ENCODE measurements at places on chromosomes 11 and 22.

DNA sequence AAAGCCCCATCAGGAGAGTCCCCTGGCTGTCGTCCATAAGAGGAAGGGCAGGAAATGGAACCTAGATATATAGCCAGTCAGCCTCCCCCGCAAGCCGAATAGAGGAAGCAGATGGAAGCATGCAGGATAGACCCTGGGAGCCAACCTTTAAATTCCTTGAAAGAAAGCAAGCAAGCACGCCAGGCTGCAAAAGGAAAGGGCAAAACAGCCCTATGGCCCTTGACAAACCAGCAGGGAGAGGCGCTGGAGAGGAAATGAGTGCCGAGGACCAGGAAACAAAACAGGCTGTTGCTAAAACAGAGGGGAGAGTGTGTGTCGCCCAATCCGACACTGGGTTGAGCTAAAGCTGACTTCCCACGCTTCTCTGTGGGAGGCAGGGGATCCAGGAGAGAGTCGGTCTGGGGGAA, 203.5 kb upstream of the MTNR1B start:
- DNase-seq: no peak

DNA sequence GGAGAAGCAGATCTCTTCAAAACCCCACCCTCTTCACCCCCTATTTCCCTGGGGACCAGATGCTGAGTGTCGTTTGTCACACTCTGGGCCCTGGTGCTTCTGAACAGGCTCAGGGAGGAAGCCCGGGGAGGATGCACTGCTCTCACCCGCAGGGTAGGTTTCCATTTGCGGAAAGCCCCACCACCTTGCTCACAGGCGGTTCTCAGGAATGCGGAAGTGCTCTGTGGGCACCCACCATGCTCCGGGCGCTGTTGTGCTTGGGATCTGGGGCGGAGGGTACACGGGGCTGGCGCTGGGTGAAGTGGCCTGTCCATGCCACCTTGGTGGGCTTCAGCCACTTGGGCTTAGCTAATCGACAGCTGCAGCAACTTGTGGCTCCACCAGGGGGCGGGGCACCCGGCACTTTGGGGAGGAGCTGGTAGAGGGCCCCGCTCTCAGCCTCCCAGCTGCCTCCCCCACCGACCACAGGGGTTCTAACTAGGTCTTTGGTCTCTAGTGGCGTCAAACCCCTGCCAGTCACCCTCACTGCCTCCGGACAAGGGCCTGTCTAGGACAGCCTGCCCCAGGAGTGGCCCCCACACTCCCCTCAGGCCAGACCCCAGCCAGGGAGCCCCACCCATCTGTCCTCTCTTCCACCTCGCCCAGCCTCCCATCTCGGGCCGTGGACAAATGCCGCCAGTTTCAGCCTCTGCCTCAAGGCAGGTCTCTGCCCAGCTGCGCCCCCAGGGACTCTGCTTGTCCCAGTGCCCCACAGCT, 7.4 kb downstream of the NDUFV1 start:
- DNase-seq: peak; percentile 49

GRCh38 chr22:32951076-32951806, 106.9 kb downstream of the SYN3 start:
- DNase-seq: no peak

DNA sequence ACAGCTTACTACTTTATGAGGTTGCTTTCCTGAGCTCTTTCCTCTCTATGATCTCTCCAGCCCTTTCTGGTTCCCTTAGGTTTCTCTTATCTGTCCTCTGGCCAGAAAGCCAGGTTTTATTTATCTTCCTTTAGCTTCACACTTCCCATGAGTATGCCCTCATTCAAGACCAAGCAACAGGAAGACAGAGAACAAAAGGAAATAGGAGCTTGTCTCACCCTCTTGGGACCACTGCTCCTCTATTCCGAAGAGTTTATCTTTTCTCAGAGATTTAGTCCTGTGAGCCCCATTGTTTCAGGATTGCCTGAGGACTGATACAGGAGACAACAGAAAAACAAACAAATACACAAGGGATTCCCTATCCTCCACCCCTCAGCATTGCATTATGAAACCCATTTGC, 62.4 kb upstream of the CCDC179 start:
- no peak for DNase-seq

DNA sequence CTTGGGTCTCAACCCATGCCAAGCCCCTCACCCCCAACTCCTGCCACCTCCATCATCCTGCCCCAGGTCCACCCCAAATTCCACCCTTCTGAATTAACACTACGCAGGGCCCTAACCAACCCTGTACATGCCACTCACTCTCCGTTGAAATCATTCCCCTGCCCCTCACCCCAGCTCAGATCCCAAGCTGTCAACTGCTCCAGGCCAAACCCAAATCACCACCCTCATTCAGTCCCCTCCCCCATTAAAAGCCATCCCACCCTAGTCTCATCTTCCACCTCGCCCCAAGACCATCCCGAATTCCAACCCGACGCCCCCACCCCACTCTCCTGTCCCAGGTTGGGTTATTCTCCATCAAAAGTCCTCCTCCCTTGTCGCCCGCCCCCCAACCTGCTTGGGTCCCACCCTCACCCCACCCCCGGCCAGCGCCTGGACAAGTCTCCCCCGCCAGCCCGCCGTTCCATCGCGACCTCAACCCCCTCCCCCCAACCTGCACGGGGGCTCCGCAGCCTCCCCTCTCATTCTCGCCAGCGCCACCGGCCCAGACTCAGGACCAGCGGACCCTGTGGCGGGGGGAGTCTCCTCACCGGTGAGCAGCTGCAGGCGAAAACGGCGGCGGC, 466 bp downstream of the FAM168A start:
- DNase-seq: no peak

GRCh38 chr11:1225386-1226225, 2.7 kb downstream of the MUC5B start:
- peak; percentile 60 for DNase-seq

DNA sequence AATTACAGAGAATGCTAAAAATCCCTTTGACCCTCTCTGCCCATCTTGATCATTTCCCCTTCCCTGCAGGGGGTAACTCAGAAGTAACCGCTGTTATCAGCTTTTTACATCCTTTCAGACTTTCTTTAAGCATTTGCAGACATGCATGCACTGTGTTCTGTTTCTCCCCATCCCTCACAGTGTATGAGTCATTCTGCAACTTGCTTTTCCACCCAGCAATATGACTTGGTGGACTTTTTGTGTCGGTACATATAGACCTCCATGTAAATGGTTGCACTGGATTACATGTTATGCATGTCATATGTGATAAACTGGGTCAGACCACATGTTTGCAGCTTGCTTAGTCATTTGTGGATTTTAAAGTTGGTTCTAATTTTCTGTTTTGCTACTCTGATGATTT, 87.7 kb upstream of the NECTIN1 start:
- no peak for DNase-seq

- no peak for DNase-seq
These were observed 16.4 kb upstream of the IL2RB start for GRCh38 chr22:37165940-37166674.

DNA sequence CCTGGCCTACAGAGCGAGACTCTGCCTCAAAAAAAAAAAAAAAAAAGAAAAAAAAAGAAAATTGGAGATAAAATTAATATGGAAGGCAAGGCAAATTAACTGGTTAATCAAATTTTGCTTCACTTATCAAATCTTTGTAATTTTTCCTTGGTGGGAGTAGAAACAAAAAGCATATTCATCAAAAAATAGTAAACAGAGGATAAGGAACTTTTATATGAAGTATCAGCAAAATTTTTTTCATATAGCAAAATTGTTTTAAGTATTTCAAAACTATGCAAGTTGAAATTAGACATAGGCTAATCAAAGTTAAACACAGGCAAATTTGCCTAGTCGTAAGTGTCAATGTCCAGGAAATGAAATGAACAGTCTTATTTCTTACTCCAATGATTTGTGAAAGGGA, 33.0 kb downstream of the PICALM start:
- no peak for DNase-seq

DNA sequence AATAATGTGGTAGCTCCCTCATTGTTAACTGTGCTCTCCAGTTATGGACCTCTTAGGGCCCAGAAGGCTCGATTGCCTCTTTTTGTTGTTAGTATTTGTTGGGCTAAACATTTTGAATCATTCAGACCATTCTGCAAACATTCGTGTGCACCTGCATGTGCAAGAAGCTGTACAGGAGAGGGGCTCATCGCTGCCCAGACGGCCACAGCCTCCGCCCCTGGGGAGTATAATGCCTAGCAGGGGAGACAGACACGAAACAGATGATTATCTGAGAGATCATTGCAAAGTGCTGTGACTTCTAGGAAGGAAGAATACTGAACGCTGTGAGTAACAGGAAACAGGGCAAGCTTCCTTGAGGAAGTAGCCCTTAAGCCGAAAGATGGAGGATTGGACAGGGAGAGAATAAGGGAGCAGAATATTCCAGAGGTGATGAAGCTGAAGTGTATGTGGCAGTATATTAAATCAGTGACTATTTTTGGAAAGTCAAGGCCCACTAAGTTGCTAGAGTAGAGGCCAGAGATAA, 123.3 kb upstream of the RASSF10 start:
- no peak for DNase-seq

DNA sequence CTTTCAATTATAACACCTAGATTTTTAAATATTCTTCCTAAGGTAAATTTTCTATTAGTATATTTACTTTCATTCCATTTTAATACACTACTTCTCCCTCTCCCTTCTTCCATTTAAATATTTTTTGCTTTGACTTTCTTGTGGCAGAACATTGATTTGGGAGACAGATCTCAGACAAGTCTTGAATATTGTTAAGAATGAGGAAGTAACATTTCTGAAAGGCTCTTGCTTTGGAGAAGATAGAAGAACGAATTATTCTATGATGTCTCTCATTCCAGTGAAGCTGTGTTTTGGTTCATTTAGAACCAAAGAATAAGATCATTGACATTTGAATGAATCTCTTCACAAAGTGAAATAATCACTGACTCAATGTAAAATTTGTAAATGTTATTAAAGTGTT, 2.4 kb downstream of the IPO7 start:
- DNase-seq: no peak

DNA sequence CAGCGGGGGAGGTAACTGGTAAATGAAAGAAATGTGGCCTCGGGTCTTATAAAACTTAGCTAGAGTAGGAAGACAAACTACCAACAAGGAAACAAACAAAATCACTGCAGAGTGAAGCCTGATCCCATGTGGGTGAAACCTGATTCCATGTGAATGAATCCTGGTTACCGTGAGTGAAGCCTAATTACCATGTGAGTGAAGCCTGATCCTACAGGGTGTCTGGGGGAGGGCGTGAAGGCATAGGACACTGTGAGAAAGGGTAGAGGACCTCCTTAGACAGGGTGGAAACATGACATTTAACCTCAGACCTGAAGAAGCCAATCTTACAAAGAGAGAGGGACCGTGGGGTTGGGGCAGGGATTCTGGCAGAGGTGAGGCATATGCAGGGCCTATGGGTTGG, 106.2 kb upstream of the USP47 start:
- DNase-seq: no peak

DNA sequence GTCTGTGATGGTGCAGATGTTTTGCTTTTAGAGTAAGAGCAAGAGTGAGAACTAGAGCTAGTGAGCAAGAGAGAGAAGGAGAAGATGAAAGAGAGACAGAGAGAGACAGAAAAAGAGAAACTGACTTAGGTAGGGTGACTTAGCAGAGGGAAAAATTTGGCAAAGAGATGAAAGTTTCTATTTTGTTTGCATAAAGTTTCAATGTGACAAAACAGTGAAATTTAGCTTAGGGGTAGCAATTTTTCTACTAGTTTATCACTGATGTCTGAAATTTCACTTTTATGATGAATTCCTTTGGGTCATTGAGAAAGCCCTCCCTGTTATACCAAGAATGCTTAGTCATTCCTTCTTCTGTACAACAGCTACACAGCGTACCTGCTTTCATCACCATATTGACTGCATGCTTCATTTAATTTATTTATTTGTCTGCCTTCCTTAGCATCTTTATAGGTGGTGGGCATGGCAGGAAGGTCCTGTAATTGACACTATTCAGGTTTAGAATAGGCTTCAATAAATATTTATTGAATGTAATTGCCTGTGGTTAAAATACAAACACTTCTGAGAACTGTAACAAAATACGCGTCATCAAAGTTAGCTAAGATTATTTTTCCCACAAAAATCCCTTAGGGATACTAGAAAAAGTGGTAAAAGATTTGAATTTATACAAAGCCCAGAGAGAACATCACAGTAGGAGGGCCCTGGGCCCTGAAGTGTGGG, 19.9 kb upstream of the CTSC start:
- no peak for DNase-seq

DNA sequence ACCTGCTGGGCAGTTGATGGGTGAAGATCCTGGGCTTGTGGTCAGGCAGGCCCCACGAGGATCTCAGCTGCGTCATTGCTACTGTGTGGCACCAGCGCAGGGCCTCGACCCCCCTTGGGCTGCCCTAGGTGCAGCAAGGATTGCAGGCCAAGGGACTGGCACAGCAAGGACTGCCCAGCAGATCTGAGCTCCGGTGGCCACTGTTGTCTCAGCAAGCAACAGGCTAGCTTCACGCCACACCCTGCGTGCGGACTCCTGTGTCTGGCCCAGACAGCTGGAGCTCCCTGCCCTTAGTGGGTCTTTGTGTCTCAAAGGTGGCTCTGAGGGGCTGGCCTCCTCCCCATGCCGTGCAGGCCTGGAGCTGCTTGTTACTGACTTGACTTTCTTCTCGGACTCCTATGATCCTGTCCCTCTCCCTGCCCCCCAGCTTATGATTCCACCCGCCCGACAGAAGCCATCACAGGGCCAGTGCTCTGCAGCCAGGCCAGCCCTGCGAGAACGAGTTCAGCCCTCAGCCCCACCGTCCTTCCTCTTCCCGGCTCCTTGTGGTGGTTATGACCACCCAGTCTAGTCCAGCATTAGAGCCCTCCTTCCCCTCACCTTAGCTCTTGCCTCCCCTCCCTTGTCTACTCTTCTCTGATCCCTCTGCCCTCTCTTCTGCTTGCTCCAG, 295.6 kb downstream of the TBC1D22A start:
- DNase-seq: no peak

DNA sequence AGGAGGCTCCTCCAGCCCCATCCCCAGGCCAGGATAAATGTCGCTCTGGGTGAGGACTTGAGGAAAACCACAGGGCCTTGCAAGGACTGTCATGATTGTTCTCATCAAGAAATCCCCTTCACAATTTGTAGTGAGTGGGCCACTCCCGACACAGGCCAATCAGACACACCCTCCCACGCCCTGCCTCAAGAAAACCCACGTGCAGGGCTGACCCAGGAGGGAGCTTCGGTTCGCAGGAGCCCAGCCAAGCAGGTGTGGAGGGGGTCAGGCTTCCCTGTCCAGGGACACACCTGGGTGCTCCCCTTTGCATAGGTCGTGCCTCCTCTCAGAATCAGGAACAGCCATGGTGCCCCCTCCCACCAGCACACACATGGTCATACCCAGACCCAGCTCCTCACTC, 43.2 kb downstream of the SHANK2 start:
- DNase-seq: peak; percentile 10

- DNase-seq: no peak
These were observed 35.0 kb upstream of the HIPK3 start for GRCh38 chr11:33222052-33222750.

DNA sequence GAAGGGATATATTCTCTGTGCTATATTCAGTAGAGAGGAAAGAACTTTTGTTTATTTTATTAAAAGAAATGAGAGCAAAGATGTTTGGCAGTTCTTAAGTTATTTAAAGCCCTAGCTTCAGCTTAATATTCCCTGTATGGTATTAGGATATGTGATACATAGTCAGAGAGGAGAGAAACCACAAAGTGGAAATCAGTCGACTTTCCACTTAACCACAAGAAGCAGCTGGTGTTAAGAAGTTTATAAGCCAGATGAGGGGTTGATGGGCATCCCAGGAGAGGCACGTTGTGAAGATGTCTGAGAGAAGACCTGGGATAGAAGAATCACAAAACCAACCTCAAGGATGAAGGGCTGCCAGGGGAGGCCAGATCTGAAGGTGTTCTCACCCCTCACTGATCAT, 23.3 kb upstream of the PHF21B start:
- DNase-seq: no peak

GRCh38 chr11:47646019-47646418, 3.7 kb upstream of the MTCH2 start:
- no peak for DNase-seq

- DNase-seq: no peak
These were observed 542.9 kb downstream of the MN1 start for GRCh38 chr22:27258616-27259172.

Data from tibial artery (tissue), 4 donors.